ENCODE measurements at places on chromosomes 1 and 21.

DNA sequence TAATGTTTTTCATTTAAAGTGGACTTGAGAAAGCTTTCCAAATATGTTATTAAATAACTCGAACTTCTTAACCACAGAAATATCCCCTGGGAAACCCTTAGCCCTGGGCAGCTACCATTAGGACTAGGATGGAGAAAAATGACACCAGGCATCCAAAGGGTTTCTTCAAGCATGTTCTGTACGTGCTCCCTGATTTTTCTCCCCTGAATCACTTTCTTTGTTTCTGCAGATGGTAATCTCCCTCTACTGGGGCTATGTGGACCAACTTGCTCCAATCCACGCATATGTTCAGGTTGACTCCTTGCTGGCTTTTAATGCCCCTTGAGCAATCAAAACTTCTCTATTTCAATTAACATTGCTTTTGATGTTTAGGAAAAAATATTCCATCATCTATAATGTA lies 312.7 kb upstream of the C1orf87 start:
- no peak for DNase-seq

DNA sequence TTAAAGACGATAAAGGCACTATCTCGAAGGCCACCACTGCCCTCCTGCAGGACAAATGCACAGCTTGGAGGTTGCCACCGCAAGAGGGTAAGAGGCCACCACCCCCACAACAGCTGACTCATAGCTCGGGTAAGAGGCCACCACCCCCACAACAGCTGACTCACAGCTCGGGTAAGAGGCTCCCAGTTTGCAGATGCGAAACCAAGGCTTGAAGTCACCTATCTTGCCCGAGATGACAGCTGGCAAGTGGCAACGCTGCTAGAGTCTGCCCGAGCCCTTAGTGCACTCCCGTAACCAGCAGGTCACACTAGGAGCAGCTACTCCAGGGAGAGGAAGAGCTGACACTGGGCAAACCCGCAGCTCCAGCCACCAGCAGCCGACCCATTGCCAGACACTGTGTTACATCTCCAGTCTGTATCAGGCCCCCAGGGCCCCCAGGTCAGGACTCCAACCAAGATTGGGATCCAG lies 17.1 kb upstream of the SPSB1 start:
- DNase-seq, result peak; percentile 76

DNA sequence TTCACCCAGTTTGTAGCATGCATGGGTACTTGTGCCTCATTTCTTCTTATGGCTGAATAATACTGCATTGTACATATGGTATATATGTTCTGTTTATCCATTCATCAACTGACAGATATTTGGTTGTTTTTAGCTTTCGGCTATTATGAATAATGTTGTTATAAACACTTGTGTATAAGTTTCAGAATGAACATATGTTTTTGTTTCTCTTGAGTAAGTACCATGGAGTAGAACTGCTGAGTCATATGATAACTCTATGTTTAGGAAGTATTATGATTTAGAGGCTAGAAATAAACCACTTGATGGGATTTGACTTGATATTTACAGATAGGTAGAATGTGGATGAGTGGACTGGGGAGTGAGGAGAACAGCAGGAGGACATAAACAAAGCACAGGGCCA lies 48.6 kb downstream of the WNT2B start:
- no peak for DNase-seq

GRCh38 chr1:49102752-49103151 lies 326.1 kb upstream of the BEND5 start:
- DNase-seq, result no peak

- no peak for DNase-seq
Observed at GRCh38 chr1:118390955-118391354, 205.9 kb upstream of the SPAG17 start.

- DNase-seq, result no peak
Observed at GRCh38 chr1:46153228-46153627, 20.8 kb upstream of the PIK3R3 start.

GRCh38 chr1:43973981-43974442 lies 748 bp upstream of the ATP6V0B start:
- no peak for DNase-seq

DNA sequence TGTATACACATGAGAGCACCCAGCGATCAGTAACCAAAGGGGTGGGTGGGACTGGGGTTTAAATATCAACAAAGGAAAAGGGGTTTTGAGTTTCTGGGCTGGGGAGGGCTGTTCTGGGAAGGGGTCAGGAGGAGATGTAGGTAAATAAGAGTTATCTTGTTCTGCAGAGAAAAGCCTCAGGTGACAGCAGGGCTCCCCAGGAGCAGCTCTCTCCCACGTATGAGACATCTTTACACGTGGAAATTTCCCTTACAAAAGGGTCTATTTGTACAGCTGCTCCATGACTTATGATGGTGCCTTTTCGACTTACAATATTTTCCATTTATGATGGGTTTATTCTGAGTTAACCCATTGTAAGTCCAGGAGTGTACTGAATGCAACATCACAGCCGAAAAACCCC lies 16.3 kb upstream of the PADI2 start:
- no peak for DNase-seq

GRCh38 chr1:214124281-214124805 lies 136.6 kb downstream of the PROX1 start:
- DNase-seq, result no peak

- no peak for DNase-seq
Observed at GRCh38 chr1:85563139-85563538, 17.4 kb upstream of the CCN1 start.

DNA sequence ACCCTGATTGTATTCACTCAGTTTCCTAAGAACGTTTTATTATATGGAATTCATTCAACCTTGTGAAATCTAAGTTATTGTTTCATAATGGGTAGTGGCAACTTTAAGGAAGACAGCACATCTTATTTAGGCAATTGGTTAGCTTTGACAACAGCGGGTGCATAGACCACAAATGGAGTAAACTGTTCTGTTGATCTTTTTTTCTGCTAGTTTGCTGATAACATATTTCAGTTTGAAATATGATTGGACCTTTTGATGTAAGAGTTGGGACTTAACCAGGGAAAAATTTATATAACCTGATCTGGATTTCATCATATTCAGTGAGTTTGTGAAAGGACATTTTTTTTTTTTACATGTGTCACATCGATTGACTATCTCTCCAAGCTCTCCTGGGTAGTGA lies 151.7 kb downstream of the HLX start:
- no peak for DNase-seq

DNA sequence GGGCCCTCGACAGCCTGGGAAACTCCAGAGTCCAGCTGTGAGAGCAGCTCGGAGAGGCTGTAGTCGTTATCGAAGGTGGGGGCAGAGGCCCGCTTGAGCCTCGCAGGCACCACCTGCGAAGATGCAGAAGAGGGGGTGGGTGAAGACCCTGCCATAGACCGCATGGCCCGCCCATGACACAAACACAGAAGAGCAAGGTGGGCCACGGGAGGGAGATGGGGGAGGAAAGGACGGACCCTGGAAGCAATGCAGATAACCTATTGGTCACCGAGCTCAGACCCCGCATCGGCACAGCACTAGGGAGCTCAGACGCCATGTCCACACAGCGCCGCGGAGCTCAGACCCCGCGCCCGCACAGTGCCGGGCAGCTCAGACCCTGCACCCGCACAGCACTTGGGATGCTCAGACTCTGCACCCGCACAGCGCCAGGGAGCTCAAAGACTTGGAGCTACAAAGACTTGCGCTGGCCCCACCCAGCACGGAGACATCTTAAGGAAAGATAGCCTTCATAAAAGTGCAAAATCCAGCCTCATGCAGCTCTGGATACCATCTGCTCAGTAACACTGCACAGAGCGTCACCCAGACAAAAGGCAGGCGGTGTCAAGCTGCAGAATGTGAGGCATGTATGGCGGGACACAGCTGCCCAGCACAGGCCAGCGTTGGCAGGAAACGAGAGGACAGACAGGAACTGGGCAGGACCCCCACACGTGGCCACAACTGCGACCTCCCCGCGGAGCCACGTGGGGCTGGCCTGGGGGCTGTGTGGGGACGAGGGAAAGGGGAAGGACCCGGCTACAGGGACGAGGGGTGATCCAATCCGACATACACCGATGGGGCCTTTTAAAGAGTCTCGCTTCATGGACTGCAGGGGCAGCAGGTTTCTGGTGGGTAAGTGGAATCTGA lies 22.6 kb downstream of the RIPK4 start:
- DNase-seq, result no peak

DNA sequence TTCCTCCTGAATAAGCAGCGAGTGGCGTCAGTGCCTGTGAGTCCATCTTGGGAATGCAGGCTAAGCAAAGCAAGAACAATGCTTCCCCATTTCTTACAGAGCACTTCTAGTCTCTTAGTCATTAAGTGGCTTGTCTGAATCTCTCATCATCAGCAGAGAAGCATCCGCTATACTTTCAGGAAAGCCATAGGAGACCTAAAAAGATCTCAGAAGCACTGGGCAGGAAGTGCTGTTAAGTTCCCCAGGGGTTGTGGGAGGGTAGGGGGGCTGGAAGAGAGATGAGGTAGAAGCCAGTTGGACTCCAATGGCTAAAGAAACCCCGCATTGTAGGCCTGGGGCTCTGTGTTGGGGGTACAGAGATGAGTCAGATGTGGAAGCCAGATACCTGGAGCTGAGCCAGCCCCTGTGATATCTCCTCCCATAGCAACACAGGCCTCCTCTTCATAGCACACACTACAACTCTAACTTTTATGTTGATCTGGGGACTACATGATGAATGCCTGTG lies 44.9 kb downstream of the SYT6 start:
- DNase-seq, result no peak

DNA sequence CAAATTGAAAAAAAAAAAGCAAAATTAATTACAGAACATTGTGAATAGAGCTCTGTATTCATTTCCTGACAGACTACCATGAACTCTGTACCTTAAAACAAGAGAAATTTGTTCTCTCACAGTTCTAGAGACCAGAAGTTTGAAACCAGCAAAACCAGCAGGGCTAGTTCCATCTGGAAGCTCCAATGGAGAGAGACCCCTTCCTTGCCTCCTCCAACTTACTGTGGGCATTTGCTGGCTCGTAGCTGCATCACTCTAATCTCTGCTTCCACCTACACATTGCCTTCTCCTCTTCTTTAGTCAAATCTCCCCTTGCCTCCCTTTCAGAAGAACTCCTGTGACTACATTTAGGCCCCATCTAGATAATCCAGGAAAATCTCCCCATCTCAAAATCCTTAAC lies 56.5 kb downstream of the SYDE2 start:
- DNase-seq, result no peak

GRCh38 chr21:36203603-36203889 lies 46.9 kb downstream of the DOP1B start:
- peak; percentile 42 for DNase-seq

DNA sequence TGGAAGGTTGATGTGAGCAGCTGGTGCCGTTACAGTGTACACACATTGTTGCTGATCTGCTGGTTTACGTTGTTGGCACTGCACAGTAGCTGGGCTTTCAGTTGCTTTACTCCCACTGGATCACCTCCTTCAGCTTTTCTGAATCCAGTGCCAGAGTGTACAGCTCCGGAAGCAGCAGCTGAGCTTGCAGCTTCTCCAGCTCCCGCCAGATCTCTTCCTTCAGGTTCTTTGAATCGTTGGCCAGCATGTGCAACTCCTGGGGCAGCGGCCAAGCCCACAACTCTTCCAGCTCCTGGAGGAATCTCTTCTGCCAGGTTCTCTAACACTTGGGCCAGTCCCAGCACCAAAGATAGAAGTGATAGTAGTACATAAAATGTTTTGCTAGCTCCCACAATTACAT lies 149.7 kb upstream of the RRP15 start:
- DNase-seq, result no peak

GRCh38 chr1:22582661-22583635 lies 19.7 kb downstream of the EPHA8 start:
- DNase-seq, result no peak

DNA sequence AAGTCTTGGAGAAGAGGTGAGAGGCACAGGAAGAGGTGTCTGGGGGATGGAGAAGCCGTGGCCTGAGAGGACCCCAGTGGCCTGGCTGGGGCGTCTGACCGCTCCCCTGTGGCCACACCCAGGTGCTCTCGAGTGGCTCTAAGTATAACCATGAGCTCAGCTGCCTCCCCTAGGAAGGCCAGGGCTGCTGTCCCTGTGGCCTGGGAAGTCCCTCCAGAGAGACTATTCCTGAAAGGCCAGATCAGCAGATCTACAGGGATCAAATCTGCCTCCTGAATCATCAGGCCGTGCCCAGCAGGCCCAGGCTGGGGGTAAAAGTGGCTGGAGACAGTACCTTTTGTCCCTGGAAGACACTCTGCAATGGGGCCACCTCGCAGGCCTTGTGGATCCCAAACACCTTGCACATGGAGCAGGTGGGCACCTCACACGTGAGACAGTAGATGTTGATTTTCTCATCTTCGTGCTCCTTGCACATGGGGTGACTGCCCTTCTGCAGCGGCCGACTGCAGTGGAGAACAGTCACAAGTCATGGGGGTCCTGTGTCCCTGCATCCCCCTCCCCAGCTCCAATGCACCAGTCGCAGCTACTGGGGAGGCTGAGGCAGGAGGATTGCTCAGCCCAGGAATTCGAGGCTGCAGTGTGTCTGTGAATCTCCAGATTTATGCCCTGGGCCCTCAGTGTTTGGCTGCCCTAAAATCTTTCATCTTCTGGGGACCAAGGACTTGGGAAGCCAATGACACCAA lies 6.4 kb downstream of the TRIM63 start:
- DNase-seq, result no peak

DNA sequence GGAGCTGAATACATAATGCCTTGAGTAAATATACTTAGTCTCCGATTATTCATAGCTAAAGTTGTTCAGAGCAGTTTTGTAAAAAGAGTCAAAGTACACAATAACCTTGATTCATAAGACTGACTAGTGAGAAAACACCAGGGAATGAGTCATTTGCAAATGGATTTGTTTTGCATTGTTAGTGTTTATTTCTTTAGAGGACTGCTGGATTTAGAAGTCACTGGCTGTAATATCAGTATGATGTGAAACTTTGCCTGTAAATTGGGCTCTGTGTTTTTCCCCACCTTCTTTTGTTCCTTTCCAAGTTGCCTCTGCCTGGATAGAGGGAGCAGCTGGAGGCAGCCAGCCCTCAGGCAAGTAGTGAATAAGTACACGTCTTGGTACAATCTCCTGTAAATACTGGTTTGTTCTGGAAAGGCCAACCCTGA lies 474.7 kb downstream of the NUF2 start:
- DNase-seq, result no peak

- peak; percentile 21 for DNase-seq
Observed at GRCh38 chr21:17688912-17689874, 76.5 kb upstream of the BTG3 start.

- no peak for DNase-seq
Observed at GRCh38 chr1:206744683-206745082, 25.9 kb upstream of the IL19 start.

- no peak for DNase-seq
Observed at GRCh38 chr1:99490031-99490430, 155.9 kb upstream of the PALMD start.

GRCh38 chr1:67609577-67610341 lies 75.2 kb upstream of the GADD45A start:
- DNase-seq, result no peak

All from stimulated activated naive CD4-positive, alpha-beta T cell treated with Interleukin-2 at 50 U/mL for 16 hours (primary cell).